ENCODE measurements at places on chromosomes 4 and X.

DNA sequence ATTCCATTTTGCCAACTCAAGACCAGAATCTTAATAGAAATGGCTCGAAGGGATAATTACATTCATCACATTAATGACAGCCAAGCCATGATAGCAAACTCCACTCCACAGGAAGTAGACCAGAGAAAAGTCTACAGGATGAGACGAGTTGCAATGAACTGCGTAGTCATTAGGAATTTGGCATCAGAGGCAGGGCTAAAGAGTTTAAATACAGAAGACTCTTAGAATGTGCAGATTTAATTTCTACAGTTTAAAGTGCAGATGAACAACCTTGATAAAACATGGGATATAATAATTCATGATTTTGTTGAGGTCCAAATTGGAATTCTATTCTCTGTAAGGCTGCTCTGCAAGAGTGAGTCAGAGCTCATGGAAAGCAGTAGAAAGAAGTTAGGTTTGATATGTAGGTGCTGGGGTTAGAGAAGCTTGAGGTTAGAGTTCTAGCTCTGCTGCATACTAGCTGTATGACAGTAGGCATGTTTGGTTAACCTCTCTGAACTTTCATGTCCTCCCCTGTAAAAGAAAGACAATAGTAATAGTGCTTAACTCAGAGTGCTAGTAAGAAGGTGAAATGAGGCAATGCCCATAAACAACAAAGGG, 32.2 kb downstream of the LNX1 start:
- DNase-seq = no peak

- DNase-seq = no peak
Measured at GRCh38 chr4:182741914-182742313, 175.3 kb downstream of the DCTD start.

GRCh38 chr4:184924516-184924915, 93.8 kb upstream of the HELT start:
- no peak for DNase-seq

GRCh38 chr4:8844976-8845690, 26.5 kb downstream of the HMX1 start:
- no peak for DNase-seq

DNA sequence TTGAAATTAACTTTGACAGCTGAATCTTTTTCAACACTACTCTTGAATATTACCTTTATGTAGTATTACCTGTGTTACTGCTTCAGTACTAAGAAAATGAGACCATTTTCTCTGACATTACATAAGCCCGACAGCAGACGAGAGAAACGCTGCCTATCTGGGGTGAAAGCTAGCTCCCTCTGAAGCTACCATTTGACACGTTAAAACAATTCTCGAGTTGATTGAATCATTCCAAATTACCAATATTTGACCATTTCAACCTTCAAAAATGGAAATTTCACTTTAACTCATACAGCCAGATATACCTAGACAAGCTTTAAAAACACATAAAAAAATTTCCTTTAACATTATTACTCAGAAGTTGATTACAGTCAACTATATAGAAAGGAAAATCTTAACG, 836 bp downstream of the GPM6A start:
- no peak for DNase-seq

DNA sequence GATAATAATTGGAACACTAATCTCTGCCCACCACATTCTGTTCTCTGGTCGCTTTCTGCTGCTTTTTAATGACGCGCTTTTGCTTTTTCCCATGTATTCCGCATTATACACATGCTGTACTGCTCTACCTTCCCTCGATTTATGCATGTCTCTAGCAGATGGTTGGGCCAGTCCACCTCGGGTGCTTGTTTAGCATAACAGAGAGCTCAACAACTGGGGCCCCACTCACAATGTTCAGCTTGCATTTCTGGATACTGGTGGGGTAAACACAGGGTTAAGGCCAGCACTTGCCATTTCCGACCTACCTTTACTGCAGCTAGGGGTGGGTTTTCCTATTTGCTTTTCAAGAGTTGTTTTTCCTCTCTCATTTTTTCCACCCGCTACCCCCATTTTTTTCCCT, 255.8 kb downstream of the SOX3 start:
- no peak for DNase-seq

DNA sequence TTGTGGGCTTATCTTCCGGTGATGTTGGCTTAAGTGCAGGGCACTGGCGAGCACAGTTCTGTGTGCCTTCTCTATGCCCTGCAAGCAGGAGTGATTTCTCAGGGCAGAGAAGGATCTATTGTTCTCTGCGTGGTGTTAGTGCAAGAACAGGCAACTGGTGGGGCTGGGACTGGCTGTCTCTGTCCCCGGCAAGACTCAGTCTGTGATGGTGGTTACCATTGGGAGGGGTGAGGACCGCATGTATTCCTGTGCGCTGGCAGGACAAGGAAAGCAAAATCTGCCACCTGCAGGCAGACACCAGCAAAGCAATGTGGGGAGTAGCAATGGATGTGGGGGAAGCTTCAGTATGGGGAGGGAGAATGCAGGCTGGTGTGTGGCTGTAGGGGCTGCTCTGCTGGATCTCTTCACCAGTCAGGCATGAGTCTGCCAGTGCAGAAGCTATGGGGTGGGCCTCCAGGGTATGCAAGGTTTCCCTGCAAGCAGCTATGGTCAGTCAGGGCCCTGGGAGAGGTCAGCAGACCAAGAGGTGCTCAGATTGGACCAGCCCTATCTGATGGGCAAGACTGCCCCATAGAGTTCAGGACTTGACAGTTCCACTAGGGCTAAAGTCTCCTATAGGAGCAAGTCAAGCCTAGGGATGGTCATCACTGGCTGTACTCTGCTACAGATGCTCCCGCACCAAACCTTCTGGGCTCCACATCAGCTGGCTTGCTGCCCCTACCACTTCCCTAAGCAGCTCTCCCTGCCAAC, 16.8 kb downstream of the PF4 start:
- DNase-seq = no peak

DNA sequence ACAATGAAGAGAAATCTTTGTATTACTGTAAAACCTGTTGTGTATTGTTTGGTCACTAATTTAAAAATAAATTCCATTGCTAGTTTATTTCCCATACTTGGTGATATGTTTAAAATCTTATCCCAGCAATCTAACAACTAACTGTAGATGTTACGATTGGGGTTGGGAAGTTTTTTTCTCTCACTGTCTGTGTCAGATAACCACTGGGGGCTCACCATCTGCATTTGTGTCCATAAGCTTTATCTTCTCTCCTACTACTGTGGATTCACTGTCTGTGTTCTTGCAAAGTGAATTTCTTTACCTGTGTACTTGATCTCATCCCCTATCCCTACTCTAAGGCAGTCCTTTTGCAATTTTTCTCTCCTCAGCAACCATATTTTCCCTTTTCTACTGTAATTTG, 81.3 kb downstream of the STIM2 start:
- DNase-seq = no peak

DNA sequence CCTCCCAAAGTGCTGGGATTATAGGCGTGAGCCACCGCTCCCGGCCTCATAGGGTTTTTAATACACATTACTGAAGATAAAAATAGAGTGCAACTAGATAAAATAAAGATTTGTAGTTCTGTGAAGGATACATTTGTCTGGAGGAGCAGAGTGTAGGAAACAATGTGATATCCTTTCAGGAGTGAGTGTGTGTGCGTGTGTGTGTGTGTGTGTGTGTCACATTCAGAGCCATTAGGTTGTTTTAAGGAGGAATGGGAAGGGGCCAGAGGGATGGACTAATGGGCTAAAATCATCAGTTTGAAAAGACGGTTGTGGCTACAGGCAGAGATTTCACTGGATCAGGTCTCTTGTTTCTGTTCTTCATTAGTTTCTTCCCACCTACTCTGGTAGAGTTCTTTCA, 40.0 kb downstream of the RBPJ start:
- DNase-seq = no peak

GRCh38 chr4:93116624-93117023, 711.9 kb upstream of the ATOH1 start:
- no peak for DNase-seq

- DNase-seq = no peak
Measured at GRCh38 chr4:37885496-37885895, 5.4 kb upstream of the TBC1D1 start.

Measured in epithelial cell of prostate (primary cell).